ENCODE measurements at places on chromosomes 2 and 18.
A peak's percentile ranks its signal among the peaks of the same experiment; 100 is the strongest.

DNA sequence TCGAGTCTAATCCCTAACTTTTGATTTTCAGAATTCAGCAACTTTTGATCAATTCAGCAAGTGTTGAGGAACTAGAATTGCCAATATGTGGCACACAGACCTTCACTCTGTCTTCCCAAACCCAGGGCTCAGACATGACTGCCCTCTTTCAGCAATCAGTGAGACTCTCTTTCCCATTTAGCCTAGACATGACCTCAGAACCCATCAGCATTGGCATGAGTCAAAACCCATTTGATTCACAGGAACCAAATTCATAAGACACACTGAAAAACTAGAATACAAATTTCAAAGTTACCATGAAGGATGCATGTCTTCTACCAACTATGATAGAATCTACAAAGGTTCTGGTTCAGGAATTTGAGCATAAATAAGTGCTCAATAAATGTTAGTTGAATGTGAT, 113.6 kb upstream of the MAP3K20 start:
- no peak for DNase-seq

GRCh38 chr2:133993160-133993559, 260.7 kb upstream of the MGAT5 start:
- DNase-seq = no peak

DNA sequence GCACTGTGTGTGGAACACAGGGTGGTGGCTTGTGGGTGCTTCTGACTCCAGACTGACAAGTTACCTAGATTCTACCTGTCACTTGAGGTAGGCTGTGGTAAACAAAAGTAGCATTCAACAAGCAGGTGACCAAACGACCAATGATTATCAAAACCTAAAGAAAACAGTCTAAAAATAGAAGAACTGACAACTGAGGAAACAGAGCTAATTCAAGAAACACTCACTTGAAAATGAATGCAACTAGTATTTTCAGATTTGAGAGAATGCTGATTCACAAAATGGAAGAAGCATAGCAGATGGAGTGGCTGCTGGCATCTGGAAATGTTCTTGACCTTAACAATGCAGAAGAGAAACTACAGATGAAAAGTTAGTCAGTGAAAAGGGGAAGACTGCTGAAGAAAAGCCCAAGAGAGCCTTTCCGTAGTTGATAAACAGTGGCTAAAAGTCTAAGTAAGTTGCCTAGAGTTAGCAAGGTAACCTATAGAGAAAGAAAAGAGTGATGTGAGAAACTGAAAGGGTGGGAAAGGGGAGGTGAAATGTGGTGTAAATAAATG, 170.4 kb downstream of the NCK2 start:
- DNase-seq = no peak

DNA sequence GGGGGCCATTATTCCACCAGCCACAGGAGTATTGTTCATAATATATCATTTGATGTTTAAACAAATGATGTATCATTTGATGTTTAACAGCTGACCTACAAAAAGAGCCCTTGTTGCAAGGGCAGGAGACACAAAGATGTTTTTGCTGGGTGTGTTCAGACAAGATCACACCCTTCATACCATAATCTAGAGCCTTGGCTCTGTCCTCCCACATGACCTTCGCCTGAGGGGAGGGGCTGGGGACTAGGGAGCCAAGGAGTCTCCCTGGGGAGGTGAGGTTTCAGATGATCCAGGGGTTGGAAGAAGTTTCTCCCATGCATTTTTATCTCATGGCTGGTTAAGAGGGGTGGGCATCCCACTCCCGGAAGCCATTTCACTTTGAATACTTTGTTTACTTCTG, 33.5 kb downstream of the CDC42EP3 start:
- DNase-seq = no peak

DNA sequence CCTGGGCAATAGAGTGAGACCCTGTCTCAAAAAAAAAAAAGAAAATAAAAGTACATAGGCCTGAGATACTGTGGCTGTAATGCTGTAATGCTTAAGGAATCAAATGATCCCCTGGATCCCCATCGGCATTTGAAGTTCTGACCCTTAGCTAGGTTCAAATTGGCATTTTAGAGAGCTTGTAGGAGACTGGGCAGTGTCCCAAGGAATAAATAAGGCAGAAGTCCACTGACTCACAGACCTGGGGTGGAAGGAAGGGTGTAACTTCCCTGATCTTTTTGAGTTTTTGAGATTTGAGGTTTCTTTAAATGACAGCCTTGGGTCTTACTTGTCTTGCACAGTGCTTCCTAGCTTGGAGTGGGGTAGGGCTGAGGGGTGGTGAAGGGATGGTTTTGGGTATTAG, 553.7 kb downstream of the SLC4A3 start:
- no peak for DNase-seq

DNA sequence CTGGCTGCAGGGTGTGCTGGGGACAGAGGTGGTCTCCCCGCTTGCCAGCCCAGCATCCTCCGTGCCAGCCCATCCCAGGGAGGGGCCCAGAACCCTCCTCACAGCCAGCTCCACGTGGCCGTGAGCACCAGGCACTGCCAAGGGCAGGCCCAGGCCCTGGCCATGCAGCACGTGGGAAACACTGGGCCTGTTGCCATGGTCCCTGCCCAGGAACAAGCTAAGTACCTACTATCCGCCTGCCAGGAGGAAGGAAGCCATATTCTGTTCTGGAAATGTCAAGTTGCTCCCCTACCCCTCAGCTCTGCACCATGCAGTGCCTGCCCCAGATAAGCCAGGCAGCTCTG, 250.6 kb downstream of the CYP26B1 start:
- DNase-seq = no peak

DNA sequence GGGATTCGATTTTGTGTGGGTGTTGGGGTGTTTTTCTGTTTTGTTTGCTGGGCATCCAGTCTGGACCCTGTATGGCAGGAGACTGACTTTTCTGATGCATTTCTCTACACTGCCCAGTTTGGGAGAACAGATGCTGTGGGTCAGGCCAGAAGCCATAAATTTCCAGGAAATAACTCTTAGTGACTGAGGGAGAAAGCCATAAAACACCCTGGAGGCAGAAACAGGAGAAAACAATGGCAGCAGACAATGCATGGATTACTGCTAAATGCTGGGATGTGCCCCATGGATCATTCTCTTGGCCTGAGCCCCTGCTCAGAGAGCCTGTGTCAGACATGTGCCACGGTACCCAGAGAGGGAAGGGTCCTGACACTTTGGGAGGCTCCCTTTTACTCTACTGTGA, 133.6 kb upstream of the CAPN13 start:
- no peak for DNase-seq

DNA sequence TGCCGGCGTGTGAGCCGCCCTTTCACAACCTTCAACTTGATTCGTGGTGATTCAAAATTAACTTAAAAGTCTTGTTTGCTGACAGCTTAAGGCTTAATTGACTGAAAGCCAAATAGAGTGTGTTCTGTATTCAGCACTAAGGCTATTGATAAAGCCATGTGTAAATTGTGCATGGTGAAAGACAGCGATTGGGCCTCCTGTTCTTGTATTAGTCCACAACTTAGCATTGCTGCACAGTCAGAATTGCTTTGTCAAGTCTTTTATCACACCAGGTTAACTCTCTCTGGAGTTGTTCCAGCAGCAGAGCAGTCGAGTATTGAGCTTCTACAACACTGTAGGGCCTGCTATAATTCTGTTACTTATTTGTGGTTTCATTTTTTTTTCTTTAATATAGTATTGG, 210.1 kb downstream of the WDR7 start:
- DNase-seq = no peak

GRCh38 chr18:3761266-3761665, 311.3 kb downstream of the TGIF1 start:
- DNase-seq = no peak

GRCh38 chr18:9506046-9506792, 30.9 kb downstream of the RALBP1 start:
- peak; percentile 40 for DNase-seq

DNA sequence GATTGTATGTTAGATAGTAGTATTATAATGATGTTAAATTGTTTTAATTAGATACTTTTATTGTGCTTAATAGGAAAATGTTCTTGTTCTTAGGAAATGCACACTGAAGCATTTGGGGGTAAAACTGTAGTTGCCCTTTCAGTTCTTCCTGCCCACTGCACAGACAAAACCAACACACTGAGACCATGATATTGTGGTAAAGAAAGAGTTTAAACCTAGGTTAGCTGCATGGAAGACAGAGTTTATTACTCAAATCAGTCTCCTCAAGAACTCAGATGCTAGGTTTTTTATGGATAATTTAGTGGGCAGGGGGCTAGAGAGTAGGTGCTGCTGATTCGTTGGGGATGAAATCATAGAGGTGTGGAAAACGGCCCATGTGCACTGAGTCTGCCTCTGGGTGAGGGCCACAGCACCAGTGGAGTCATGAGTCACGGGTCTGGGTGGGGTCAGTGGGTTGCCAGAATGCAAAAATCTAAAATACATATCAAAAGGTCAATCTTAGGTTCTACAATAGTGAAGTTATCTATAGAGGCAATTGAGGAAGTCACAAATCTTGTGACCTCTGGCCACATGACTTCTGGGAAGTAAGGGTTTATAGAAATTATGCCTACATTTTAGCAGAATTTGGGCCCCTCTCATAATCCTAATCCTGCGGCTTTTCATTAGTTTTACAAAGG, 283.4 kb upstream of the FBXO11 start:
- DNase-seq = peak; percentile 60

- no peak for DNase-seq
Measured at GRCh38 chr2:216713691-216714336, 18.5 kb upstream of the IGFBP5 start.

DNA sequence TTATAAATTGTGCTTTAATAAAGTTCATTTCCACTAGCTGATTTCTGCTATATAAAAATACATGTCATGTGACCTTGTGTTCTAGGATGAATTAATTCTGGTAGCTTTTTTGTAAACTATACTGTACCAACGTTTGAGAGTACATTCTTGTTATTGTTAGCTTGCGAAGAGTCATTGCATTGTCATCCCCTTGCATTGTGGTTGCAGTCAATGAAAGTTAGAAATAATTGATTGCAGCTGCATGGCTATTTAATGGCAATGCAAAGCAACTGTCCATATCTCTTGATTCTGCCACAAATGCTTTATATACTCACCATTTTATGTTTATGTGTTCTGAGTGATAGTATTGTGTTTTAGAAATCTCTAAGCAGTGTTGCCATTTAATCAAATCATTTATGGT, 91.6 kb downstream of the ZNF407 start:
- no peak for DNase-seq

- DNase-seq = peak; percentile 29
Measured at GRCh38 chr18:80246445-80247392, 595 bp downstream of the PARD6G start.

DNA sequence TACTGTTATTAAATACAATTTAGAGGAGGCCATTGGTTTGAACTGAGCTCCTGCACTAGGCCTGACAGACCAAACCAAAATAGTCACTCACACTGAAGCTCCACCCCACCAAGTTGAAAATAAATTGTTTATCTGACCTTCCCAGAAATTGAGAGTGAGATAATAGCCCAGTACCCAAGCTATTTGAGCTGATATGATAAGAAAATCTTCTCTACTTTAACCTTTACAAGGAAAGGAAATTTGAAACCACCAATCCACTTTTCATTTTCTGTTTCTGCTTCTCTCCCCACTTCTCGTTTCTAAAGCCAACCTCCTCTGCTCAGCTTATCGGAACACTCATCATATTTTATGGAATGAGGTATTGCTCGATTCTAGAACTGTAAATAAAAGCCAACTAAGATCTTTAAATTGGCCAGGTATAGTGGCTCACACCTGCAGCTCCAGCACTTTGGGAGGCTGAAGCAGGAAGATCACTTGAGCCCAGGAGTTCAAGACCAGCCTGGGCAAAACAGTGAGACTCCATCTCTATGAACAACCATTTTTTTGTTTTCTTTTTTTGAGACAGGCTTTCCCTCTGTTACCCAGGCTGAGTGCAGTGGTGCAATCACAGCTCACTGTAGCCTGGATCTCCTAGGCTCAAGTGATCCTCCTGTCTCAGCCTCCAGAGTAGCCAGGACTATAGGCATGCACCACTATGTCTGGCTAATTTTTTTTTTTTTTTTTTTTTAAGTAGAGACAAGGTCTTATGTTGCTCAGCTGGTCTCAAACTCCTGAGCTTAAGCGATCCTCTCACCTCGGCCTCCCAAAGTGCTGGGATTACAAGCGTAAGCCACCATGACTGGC, 13.3 kb upstream of the GALM start:
- DNase-seq = peak; percentile 90

- DNase-seq = peak; percentile 34
Measured at GRCh38 chr2:137838255-137839092, 125.8 kb upstream of the HNMT start.

- no peak for DNase-seq
Measured at GRCh38 chr2:47056868-47057686, 98.0 kb downstream of the STPG4 start.

DNA sequence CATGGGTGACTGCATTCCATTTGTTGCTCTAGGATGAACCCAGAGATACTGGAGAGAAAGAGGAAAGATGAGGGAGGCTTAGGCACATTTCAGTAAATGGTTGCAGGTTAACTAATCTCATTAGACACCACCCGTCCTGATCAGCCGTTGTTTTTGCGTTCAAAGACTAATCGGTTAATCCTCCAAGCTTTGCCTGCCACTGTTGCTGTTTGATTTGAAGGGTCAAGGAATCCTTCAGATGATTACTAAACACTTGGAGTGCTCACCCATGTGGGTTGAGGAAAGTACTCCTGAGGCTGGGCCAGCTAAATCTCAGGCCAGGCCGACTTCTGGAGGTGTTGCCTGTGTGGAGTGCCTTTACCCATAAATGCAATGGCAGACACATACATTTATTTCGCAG, 8.6 kb downstream of the SH3RF3 start:
- DNase-seq = no peak

DNA sequence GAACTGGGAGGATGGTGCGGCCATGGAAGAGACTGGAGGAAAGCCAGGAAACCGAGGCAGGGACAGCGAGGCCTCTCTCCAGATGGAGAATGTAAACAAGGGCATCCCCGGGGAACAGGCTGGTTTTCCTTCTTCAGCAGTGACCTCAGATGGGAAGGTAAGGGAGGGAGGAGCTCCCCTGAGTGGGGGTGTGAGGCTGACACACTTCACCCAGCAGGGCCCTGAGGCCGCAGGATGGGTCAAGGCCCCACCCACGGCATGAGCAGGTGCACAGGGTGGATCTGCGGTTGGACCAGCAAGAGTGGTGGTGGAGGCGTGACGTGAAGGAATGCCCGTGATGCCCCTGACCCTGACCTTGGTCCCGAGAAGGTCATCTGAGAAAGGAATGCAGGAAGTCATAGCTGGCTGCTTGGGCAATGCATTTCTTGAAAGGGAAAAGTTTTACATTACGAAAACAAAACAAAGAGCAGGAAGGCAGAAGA, 48.1 kb downstream of the ADCY3 start:
- DNase-seq = no peak

GRCh38 chr2:2872713-2873449, 504.7 kb downstream of the EIPR1 start:
- no peak for DNase-seq

GRCh38 chr2:112679484-112679883, 33.7 kb downstream of the SLC20A1 start:
- no peak for DNase-seq

GRCh38 chr2:26316845-26317244, 29.1 kb upstream of the SELENOI start:
- DNase-seq = peak; percentile 47
